ENCODE measurements at places on chromosomes 1 and 21. TPM values are rescaled to one million over a fixed set of nuclear protein-coding genes. Genes with fewer than 3 reads are reported as not detected.

S100A8 gene
- not detected for total RNA-seq

PRR9 gene
- total RNA-seq, result not detected

GPR3 gene
- 0.88 TPM for total RNA-seq

COQ8A gene
- 63.3 TPM for total RNA-seq

FNDC5 gene
- total RNA-seq, result 3.1 TPM

DCST1 gene
- not detected for total RNA-seq

SPATA45 gene
- 0.86 TPM for total RNA-seq

TRIM45 gene
- total RNA-seq, result 1.5 TPM

TMEM82 gene
- total RNA-seq, result 0.97 TPM

TSNAX gene
- total RNA-seq, result 46.2 TPM

CFHR2 gene
- not detected for total RNA-seq

FCGR1A gene
- total RNA-seq, result not detected

SPATA1 gene
- 1.4 TPM for total RNA-seq

UBR4 gene
- 59.1 TPM for total RNA-seq
